RPMI8226 (cell line): ENCODE measurements at places on chromosomes 13 and 19.

DNA sequence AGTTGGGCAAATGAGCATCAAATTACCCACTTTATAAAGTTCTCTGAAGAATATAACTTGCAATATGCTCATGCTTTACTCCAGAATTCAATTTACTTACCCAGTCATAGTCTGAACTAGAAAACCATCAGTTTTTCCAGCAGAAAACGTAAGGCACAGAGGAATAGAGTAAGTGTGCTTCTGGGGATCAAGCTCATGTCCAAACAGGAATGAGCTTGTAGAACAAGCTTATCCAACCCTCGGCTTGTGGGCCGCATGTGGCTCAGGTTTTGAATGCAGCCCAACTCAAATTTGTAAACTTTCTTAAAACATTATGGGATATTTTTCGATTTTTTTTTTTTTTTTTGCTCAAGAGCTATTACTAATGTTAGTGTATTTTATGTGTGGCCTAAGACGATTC lies 308.5 kb upstream of the KLF12 start:
- no peak for DNase-seq

- DNase-seq = no peak
Measured at GRCh38 chr13:30797847-30798535, 62.6 kb downstream of the ALOX5AP start.

- no peak for DNase-seq
Measured at GRCh38 chr19:6725513-6726231, 5.2 kb upstream of the C3 start.

DNA sequence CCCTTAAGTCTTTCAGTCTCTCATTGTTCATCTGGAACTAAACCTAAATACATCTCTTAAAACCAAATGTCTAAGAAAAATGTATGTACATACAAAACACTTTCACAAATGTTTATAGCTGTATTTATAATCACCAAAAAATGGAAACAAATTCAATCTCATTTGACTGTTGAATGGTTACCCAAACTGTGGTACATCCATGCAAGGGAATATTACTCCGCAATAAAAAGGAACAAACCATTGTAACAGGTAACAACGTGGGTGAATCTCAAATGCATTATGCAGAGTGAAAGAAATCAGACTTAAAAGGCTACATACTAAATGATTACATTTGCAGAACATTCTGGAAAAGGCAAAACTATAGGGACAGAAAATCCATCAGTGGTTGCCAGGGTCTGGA lies 425.2 kb downstream of the COG6 start:
- no peak for DNase-seq

GRCh38 chr13:50123862-50124535 lies 108.8 kb downstream of the KCNRG start:
- DNase-seq = peak; percentile 86

GRCh38 chr19:11264452-11265176 lies 2.3 kb upstream of the DOCK6 start:
- DNase-seq = no peak

- DNase-seq = no peak
Measured at GRCh38 chr13:39401046-39401705, 201.8 kb downstream of the LHFPL6 start.

- no peak for DNase-seq
Measured at GRCh38 chr13:101343128-101343787, 73.0 kb downstream of the NALCN start.

DNA sequence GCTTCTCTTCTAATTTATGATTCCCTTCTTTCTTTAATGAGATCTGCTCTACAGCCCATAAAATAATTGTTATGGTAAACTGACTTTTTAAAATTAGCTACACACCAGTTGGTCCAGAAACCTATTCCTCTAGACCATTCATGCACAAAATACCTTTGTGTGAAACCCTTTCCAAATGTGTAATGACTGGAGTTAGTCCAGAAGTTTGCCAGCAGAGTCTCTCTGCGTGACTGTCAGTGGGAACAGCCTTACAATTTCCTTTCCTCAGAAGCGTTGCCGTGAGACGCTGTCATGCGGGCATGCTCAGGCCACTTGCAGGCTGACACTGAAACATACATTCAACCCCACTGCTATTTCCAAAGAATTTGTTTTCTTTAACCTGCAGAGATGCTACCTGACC lies 965.2 kb downstream of the PCDH9 start:
- DNase-seq = no peak

- DNase-seq = no peak
Measured at GRCh38 chr13:37168926-37169325, 63.5 kb upstream of the CSNK1A1L start.

- DNase-seq = no peak
Measured at GRCh38 chr13:42553098-42554046, 20.6 kb upstream of the TNFSF11 start.

DNA sequence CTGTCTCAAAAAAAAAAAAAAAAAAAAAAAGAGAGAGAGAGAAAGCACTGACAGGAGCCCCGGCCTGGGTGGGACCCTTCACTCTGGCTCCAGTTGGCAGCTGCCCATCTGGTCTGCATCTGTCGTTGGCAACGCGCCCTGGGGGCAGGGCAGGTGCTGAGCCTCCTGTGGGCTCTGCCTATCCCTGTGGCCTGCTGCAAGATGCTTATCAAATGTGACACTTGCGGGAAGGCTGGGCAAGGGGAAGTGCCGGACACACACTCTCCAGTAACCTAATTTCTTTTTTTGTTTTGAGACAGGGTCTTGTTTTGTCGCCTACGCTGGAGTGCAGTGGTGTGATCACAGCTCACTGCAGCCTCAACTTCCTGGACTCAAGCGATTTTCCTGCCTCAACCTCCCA lies 10.7 kb upstream of the KPTN start:
- no peak for DNase-seq

GRCh38 chr13:42394711-42395085 lies 122.7 kb downstream of the AKAP11 start:
- DNase-seq = no peak

DNA sequence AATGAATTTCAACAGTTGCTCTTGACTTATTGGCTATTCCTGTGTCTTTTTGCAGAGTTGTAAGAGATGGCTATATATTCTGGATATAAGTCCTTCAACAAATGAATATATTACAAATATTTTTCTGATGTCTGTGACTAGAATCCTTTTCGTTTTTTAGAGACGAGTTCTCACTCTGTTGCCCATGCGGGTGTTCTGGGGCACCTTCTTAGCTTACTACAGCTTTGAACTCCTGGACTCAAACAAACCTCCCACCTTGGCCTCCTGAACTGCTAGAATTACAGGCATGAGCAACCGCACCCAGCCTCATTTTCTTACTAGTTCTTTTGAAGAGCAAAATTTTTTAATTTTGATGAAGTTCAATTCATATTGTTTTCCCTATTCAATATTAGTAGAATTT lies 287.8 kb downstream of the LIG4 start:
- no peak for DNase-seq

DNA sequence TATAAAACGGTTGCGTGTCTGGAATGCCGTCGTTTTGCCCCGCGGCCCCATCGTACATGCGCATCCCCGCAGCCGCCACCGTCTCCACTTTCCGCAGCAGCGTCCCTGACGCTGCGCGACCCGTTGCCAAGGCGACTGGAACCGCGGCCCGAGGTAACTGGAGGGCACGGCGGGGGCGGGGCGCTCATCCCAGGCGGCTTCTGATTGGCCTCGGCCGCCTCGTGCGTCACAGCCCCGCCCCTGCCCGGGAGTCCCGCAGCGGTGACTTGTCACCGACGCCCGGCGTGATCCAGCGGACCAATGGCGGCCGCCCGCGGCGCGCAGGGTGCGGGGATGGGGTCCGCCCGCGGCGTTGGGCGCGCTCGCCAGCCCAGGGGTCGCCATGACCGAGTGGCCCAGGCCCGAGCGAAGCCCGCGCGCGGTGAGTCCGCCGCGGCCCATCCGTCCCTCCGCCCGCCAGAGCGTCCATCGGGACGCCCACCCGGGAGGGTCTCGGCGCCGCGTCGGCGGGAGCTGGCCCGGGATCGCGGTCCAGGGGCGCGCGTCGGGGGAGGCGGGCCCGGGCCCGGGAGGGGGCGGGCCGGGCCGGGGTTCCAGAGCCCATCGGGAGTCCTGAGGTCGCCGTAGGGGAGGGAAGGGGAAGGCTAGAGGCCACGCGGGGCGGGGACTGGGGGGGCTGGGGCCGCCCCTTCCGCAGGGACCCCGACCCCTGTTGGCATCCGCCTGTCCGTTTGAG lies at the start of gene ZSCAN1:
TSS of gene ZSCAN1 (plus strand) at position 285 of the 736 bp plus-strand sequence. CDS start 3,812 bp downstream, outside the sequence.
- no peak for DNase-seq

DNA sequence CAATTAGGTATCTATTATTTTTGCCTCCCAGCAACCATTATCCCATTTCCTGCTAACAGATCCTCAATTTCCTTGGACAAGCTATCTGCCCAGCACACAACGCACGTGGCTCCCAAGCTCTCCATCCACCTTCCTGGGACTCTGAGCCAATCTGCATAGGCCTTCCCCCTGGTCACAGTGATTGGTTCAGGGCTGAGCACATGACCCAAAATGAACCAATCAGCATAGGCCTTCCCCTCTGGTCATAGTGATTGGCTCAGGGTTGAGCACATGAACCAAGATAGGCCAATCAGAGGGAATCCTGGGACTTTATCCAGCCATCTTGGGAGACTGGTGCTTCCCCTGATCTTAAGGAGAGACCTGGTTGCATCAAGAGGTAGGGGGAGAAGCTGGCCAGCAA lies 5.8 kb downstream of the CPAMD8 start:
- DNase-seq = no peak

GRCh38 chr19:28603453-28603852 lies 609.5 kb downstream of the UQCRFS1 start:
- DNase-seq = peak; percentile 94

DNA sequence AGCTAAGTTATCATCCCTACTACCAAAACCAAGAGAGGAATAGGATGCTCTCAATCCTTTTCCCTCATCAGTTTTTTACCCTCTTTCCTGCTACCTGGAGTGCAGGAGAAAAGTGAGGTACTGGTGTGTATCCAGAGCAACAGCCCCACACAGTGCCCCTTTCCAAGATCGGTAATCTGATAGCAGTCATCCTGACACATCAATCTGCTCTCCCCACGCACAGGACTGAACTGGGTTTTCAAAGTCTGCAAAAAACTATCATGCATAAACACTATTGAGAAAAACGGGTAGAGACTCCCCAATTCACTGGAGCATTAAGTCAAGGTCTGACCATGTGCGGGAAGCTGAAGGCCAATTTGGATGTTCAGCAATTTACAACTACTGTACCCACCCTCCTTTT lies 284.8 kb downstream of the RBM26 start:
- no peak for DNase-seq

- DNase-seq = no peak
Measured at GRCh38 chr13:91045351-91046034, 302.0 kb upstream of the MIR17HG start.

DNA sequence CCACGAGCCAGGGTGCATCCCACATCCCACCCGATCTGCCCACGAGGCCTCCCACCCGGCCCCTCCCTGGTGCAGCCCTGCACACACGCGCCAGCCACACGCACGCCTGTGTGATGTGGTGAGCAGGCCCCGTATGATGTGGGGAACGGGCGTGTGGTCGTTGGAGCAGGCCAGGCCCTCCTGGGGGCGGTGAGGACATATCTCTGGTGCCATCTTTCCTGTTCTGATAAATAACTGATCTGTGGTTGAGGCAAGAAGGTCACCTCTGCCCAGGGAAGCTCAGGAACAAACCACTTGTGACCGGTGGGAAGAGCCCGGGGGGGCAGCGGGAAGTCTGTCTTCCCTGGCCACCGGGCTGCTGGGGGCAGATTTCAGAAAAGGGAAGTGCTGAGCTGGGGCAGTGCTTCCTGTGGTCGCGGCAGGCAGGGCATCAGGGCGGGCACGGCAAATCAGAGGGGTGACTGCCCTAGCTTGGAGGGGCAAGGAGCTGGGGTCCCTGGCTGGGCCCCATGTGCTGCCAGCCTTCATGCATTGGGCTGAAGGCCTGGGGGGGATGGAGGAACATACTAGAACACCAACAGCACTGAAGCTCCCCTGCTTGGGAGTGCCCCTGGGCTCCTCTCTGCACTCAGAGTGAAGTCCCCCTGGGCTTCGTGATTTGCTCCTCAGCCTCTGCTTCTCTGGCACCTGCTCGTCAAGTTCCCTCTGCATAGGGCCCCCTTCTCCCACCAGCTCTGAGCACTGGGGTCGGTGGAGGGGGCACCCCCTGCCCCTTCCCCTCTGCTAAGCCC lies 35.2 kb upstream of the SLC7A10 start:
- DNase-seq = no peak

- no peak for DNase-seq
Measured at GRCh38 chr13:32976056-32976805, 40.0 kb upstream of the KL start.
